ENCODE measurements at places on chromosomes 1 and 21.

GRCh38 chr1:1987142-1987510 is 16.5 kb downstream of the CFAP74 start:
- DNase-seq = no peak

DNA sequence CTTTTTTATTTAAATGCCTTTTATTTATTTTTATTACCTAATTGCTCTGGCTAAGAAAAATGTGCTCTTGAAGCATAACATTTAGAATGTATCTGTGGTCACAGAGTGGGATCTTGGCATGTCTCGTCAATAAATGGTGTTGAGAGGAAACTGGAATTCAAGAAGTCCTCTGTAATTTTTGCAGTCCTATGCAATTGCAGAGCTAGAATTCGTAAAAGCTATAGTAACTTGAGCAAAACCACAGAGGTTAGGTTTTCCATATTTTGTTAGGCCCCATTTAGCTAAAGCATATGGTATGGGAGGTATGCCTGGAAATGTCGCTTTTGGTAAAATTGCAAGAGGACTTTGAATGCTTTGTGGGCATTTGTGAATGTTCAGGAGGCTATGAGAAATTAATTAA is 466.7 kb upstream of the NFIA start:
- DNase-seq = no peak

GRCh38 chr1:30321996-30322858 is 401.2 kb downstream of the MATN1 start:
- DNase-seq = no peak

GRCh38 chr1:21337928-21338572 is 47.8 kb upstream of the ECE1 start:
- peak; percentile 83 for DNase-seq

- no peak for DNase-seq
Measured at GRCh38 chr1:66395202-66396061, 138.5 kb upstream of the SGIP1 start.

GRCh38 chr1:60151311-60151710 is 77.7 kb upstream of the C1orf87 start:
- DNase-seq = no peak

GRCh38 chr1:165129568-165130164 is 226.8 kb downstream of the LMX1A start:
- DNase-seq = peak; percentile 54

GRCh38 chr1:13801232-13801631 is 101.2 kb downstream of the PRDM2 start:
- no peak for DNase-seq

DNA sequence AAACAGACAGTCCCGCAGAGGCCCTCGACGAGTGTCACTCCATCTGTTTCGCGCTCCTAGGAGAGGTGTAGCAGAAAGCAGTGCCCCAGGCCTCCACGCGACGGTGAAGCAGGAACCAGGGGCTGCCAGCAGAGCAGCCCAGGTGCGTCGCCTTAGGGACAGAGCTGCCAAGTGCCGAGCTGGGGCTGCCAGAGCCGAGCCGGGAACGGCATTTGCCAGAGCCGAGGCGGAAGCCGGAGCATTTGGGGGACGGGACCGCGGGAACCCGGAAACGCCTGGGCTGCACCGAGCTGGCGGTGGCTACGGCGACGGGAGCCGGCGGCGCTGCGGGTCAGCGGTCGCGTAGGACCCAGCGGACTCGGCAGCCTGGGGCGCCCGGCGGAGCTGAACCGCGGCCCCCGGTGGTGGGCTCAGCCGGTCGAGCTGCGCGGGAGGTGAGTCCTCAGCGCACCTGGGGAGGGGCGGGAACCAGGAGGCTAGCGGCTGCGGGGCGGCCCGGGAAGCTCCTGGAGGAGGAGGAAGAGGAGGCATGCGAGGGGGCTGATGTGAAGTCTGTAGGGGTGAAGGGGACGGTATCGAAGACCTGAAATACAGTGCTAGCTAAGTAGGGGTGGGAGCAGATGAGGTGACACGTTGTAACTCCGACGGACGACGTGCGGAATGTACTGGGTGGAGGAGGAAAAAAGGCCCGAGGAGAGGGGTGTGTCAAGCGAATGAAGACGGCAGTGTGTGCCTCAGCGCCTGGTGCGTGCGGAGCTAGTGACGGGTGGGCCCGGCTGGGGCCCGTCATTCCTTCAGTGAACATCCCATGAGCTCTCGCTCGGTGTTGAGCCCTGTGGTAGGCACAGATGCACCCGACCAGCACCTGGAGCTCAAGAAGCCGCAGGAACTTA is at the start of gene SLC35A3:
TSS of gene SLC35A3 (plus strand) at position 268 of the 893 bp plus-strand sequence. CDS start 23,559 bp downstream, outside the sequence.
- DNase-seq = peak; percentile 72

- DNase-seq = no peak
Measured at GRCh38 chr1:226344441-226345259, 35.7 kb upstream of the LIN9 start.

- no peak for DNase-seq
Measured at GRCh38 chr1:208562151-208562960, 318.2 kb upstream of the PLXNA2 start.

- no peak for DNase-seq
Measured at GRCh38 chr1:196102826-196103225, 505.4 kb downstream of the KCNT2 start.

DNA sequence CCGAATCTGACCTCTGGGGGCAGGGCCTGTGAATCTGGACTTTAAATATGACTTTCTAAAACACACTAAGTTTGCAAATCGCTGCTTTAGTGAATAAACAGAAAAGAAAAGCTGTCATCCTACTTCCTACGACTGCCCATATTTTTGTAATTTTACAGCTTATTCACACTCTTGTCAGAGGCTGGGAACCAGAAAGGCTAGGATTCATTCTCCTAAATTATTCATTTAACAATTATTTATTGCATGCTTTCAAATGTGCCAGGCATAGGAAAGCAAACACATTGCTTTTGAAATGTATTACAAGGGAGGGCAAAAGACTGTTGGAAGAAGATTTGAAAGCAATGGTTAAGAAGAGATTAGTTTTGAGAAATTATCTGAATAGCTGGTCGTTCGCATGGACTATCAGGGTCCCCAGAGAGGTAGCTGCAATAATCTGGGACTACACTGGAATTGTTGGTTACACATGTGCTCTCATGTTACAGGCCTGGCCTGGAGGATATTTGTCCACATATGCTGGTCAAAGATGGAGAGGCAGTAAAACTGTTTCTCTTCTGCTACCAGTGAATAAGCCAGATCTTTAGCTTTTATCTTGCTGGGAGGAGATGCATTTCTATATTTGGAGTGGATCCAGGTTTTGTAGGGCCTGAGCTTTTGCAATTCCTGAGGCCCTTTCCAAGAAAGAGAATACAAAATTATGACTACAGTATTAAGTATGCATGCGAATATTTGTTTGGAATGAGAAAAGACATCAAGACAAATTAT is 29.6 kb upstream of the SFPQ start:
- peak; percentile 5 for DNase-seq

DNA sequence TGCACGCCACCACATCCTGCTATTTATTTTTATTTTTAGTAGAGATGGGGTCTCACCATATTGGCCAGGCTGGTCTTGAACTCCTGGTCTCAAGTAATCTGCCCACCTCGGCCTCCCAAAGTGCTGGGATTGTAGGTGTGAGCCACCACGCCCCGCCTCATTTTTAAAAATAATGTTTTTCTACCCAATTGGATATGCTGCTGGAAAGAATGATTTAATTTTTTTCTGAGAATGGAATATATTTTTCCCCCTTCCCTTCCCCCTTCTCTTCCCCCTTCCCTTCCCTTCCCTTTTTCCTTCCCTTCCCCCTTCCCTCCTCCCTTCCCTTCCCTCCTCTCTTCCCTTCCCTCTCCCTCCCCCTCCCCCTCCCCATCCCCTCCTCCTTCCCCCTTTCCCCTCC is 17.7 kb upstream of the HMGN1 start:
- no peak for DNase-seq

GRCh38 chr1:21650400-21650799 is 18.8 kb downstream of the RAP1GAP start:
- DNase-seq = no peak

GRCh38 chr1:27979151-27979858 is 19.5 kb downstream of the XKR8 start:
- peak; percentile 63 for DNase-seq

DNA sequence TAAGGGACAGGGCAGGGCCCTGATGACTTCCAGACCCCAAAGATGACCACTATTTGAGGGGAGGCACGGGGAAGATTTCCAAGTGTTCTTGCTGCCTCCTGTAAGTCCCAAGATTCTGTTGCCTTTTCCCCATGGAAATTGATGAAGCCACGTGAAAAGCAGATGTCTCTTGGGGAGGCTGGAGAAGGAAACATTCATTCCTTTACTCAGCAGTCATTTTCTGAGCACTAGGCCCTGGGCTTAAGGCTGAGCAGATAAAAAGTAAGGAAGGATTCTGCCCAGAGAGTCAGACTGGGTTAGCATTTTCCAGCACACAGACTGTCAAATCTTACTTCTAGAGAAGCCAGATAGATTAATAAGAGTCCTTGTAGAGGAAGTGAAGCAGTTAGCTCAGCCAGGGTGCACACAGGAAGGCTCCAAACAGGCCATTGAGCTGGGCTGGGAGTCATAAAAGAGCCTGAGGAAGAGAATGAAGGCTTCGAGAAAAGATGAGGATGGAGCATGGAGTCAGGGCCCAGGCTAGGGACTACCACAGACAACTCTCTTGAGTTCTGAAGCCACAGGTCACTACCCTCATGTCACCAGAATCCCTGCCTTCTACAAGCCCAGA is 10.1 kb downstream of the EXTL1 start:
- DNase-seq = no peak

DNA sequence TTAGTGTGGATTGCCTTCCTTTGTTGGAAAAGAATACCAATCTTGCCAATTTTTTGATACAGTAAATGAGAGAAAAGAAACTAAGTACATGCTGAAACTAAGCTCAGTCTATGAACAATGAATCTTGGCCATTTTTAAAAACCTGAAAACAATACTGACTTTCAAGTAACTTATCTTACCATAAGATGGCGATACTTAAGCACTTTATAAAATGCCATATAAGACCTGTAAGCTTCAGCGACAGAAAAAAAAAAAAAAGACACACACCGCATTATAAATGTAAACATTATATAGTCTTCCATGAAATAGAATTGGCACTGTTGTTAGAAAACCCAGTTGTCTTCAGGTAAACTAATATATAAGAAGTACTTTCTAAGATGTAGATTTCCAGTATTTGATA is 3.0 kb downstream of the OLFM3 start:
- DNase-seq = no peak

DNA sequence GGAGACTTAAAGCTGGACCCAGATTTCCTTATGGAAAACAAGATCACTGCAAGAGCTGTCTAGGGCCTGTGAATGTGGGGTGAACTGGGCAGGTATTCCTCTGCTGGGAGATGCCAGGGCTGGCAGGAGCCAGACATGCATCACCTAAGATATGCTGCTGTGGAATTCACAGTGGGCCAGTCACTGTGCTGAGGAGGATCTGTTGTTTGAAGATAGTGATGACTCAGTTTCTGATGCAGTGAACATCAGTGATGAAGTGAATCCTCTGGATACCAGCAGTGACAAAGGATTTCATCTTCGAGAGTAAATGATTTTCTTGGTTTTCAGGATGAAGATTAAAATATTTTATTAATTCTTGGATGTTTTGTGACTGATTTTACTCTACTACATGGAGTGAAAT is 29.9 kb upstream of the CAMSAP2 start:
- peak; percentile 16 for DNase-seq

GRCh38 chr21:32612999-32613337 is 791 bp upstream of the CFAP298 start:
- DNase-seq = no peak

- peak; percentile 75 for DNase-seq
Measured at GRCh38 chr21:27275294-27275927, 308.5 kb upstream of the ADAMTS5 start.

- no peak for DNase-seq
Measured at GRCh38 chr1:192061556-192061955, 96.7 kb upstream of the RGS18 start.

DNA sequence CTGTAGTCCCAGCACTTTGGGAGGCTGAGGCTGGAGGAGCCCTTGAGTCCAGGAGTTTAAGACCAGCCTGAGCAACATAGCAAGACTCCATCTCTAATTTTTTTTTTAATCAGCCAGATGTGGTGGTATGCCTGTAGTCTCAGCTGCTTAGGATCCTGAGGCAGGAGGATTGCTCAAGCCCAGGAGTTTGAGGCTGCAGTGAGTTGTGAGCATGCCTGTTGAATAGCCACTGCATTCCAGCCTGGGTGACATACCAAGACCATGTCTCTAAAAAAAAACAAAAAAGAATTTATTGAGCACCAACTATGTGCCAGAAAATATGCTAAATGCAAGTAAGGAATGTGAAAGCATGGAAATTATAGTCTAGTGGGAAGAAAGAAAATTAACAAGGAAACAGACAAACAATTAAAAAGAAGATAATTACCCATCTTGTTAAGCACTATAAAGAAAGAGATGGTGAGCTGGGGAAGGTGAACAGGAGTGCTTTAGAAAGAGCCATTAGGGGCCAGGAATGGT is 104.0 kb upstream of the ZNF678 start:
- DNase-seq = no peak

DNA sequence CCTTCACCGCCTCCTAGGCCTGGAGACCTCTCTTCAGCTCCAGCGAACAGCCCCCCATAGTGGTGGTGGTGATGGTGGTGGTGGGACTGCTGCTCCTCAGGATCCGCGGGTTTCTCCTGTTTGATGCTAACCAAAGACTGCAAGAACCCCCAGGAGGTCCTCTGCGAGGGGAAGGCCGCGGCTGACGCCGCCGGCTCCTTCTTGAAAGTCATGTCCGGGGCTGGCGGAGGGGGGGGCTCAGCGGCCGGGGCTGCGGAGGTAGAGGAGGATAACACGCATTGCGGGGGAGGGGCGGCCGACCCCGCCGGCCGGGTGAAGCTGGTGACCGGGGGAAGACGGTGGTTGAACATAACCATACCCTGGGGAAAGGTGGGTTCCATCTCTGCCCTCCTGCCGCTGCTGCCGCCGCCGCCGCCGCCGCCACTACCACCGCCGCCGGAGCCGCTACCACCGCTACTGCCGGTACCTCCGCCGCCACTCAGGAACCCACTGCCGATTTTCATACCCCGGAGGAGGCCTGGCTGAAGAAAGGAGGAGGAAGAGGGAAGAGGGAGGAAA is 554 bp downstream of the ZNF281 start:
- DNase-seq = peak; percentile 19

GRCh38 chr21:38095220-38095619 is 161.6 kb upstream of the KCNJ15 start:
- DNase-seq = peak; percentile 51

GRCh38 chr1:220325306-220325995 is 53.2 kb upstream of the RAB3GAP2 start:
- DNase-seq = no peak

DNA sequence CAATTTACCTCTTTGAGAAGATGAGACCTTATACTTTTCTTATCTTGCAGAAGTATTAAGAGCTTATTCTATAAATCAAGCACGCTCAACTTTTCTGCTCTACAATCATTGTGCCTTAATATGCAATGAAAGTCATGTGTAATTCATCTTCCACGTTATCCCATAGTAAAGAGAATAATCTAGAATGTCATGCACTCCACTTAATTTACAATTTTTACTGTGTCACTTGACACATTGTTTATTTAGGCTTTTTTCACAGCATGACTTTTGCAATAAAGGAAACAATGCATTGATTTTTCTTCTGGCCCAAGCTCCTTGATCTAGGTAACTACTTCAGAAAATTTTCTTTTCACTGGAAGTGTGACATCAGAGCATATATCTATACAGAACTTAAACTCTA is 290.9 kb downstream of the HHIPL2 start:
- no peak for DNase-seq

GRCh38 chr1:47881505-47882442 is 115.4 kb downstream of the TRABD2B start:
- peak; percentile 77 for DNase-seq

Data from M059J (cell line).